H4 (cell line): ENCODE measurements at places on chromosomes 2 and 18. TPM values are rescaled to one million over a fixed set of nuclear protein-coding genes. Genes with fewer than 3 reads are reported as not detected.
A peak's percentile ranks its signal among the peaks of the same experiment; 100 is the strongest.

DNA sequence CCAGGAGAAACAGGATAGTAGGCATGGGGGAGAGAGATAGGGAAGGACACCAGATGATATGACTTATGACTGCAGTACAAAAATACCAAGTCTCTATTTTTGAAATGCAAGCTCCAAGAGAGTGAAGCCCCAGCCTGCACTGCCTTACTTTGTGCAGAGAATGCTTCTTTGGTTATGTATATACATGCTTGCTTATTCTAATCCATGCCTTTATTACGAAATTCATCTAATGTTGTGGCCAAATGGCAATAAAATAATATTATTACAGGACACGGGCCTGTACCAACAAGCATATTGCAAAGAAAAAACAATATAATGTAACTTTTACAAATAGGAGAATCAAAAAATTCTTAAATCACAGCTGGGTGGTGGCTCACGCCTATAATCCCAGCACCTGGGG lies 110.8 kb downstream of the BCL11A start:
- no peak for DNase-seq

DNA sequence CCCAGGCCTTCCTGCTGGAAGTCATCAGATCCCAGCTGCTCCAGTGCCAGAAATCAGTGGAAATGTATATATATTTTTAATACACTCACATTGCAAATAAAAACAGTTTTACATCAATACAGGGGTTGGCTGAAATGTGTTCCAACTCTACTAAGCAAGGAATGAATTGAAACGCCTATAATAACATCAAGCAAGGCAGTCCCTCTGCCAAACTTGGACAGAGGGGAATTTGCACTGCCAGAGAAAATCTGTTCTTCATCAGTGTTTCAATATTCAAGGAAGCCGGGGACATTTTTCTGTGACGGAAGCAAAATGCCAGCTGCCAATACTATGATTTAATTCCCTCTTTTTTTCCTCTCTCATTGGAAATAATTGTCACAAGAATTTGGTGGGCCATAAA lies 335.3 kb downstream of the TNS1 start:
- DNase-seq: no peak

DNA sequence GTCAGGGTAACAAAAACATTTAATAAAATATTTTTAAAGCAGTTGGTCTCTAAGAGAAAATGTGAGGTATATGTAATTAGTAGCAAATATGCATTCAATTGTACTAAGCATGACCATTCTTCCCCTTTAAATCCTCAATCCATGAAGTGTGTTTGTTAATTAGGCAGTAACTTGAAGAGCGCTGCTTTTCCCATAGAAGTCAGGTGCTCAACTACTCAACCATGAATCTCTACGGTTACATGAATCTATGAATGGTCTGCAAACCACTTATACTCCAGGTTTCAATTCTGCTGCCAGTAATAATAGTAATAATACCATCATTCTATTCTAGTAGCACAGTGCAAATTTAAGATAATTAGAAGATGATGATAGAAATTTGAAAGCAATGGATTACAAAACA lies 55.8 kb downstream of the SLC8A1 start:
- no peak for DNase-seq

GRCh38 chr18:53056064-53056463 lies 716.1 kb downstream of the DCC start:
- no peak for DNase-seq

DNA sequence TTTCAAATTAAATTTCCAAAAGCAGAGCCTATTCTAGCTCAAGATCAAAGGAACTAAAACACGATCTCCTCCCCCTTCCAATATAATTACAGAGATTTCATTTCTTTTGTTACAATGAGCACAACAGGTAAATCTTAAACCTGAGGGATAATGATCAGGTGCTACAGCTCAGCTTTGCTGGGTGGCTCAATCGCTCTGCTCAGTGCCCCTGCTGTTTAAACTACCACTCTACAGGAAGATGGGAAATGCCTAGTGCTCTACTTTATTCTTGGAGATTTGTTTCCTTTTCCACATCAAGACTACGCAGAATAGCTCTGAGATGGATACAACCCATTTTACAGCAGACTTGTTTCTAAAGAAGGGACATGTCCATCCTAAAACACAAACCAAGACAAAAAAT lies 162.3 kb downstream of the TCF4 start:
- no peak for DNase-seq

GRCh38 chr2:47297767-47298425 lies 105.1 kb upstream of the MSH2 start:
- no peak for DNase-seq

DNA sequence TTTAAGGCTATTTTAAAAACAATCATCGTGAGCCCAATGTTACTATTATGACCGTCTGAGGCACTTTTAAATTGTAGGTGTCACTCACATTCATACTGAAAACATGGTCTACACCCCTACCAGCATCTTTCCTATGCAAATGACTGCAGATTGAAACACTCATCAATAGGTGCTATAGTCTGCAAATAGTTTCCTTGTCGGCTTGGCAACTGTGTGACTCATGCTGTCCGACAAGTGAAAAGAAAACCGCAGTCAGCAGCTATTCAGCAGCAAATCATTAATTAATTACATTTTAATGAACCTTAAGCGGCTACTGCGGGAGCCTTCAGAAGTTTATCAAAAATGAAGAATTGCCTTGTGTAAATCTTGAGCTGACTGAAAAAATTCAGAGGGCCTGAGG lies 134.4 kb downstream of the FIGN start:
- no peak for DNase-seq

- DNase-seq: no peak
These were observed 24.4 kb downstream of the TFCP2L1 start for GRCh38 chr2:121260370-121261154.

DNA sequence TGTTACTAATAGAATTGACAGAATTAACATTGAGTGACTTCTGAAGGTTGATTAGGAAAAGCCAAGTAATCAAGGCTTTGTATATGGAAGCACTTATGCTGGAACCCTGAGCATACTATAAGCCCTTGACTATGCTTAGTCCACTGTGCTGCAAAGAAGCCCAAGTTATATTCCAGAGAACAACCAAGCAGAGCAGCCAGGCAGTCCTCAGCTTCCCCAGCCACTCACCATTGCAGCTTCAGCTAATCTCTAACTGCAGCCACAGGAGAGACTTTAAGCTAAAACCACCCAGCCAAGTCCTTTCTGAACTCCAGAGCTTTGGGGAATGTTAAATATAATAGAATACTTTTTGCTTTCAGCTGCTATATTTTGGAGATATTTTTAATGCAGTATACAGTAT lies 164.4 kb upstream of the VWC2L start:
- no peak for DNase-seq

GRCh38 chr2:59754011-59754735 lies 799.3 kb downstream of the BCL11A start:
- no peak for DNase-seq

GRCh38 chr18:49041435-49042245 lies 90.9 kb upstream of the SMAD7 start:
- DNase-seq: peak; percentile 42

GRCh38 chr2:25032901-25033300 lies 9.0 kb upstream of the EFR3B start:
- DNase-seq: no peak

ERBB4 gene
- 0.04 and 0.33 TPM in 2 replicates for total RNA-seq

ANKRD53 gene
- total RNA-seq: not detected in 2 replicates

ANTXR1 gene
- total RNA-seq: 27.4 and 34.5 TPM in 2 replicates
